ENCODE measurements at places on chromosomes 7 and 10.

- no peak for DNase-seq
Measured at GRCh38 chr10:78915190-78915518, 153.6 kb upstream of the ZMIZ1 start.

DNA sequence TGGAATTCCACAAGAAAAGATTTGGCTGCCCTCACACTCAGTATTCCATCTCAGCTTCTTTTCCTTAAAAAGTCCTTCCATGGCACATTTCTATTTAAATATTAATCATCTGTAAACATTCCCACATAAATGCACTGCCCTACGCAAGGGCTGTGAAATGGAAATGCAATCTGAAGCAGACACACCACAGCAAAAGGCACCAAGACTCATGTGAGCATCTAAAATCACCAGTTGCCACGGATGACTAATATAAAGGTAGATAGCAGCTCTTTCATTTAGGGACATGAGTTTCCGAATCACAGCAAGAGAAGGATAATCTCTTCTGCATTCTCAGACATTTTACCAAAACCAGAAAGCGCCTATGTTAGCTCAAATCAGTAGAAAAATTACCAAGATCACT, 31.6 kb downstream of the COA1 start:
- no peak for DNase-seq

DNA sequence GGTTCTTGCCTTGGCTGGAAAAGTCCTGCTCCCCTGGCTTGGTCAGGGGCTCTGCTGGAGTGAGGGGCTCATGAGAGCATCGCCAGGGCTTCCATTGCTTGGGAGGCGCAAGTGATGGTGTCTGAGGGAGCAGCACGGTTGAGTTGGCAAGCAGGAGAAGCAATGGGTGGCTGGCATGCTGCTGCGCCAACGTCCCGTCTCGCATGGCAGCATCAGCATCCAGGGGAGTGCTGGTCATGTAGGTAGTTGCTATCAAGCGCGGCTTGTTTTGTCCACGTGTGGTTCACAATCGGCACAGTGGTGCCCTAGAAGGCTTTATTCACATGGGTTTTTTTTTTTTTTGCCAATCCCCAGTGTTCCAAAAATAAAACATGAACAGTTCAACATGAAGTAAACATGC, 3.8 kb downstream of the PYROXD2 start:
- DNase-seq, result no peak

GRCh38 chr10:71595649-71596048, 123.9 kb downstream of the C10orf105 start:
- no peak for DNase-seq

DNA sequence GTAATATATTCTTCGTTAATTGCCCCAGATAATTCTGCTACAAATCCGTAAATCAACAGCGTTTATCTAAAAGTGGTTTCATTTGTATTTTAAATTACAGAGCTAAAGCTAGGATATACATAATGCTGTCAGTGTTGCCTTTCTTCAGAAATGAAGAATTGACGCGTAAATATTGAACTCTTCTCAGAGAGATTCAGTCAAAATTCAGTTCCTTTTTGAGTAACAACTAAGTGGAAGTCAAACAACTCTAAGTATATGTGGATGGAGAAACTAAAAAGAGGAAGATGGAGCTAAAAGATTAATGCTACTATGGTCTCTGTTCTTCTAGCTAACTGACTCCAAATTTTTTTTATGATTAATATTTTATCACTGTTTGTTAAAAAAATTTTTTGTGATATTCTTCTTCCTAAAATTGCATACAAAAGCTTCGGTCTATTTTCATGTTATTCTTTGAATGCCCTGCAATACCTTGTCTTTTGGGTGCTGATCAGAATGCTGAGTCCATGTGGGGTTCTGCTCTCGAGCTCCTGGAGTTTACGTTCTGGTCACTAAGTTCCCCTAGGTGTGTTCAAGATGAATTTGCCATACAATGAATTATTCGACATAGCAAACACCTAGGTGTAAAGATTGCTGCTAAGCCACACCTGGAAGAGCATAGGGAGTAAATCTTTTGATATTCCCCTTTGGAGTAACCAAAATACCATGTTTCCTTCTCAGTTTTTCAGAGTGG, 20.7 kb downstream of the MDFIC start:
- DNase-seq, result no peak

DNA sequence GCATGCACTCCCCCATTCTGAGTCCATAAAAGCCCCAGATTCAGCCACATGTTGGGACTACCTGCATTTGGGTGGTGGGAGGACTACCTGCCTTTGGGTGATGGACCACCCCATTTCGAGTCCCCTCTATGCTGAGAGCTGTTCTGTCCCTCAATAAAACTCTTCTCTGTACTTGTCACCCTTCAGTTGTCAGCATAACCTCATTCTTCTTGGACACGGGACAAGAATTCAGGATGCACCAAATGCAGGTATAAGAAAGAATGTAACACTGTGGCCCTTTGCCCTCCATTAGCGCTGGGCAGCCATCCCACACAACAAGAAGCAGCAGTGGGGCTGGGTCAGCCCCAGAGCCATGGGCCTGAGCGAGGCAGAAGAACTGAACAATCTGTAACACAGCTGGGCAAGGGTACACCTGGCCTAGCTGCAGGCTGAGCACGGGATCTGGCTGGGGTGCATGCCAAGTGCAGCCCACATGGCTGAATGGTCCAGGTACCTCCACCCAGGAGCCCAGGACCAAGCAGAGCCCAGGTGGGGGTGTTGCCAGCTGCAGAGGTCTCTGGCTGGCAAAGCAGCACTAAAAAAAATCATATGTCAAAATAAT, 1344.3 kb upstream of the LRRTM3 start:
- DNase-seq, result no peak

GRCh38 chr7:107833684-107834106, 30.7 kb upstream of the SLC26A3 start:
- DNase-seq, result peak; percentile 90

- peak; percentile 48 for DNase-seq
Measured at GRCh38 chr7:80478683-80479082, 33.2 kb downstream of the GNAT3 start.

GRCh38 chr10:76302961-76303630, 871.7 kb downstream of the LRMDA start:
- no peak for DNase-seq

DNA sequence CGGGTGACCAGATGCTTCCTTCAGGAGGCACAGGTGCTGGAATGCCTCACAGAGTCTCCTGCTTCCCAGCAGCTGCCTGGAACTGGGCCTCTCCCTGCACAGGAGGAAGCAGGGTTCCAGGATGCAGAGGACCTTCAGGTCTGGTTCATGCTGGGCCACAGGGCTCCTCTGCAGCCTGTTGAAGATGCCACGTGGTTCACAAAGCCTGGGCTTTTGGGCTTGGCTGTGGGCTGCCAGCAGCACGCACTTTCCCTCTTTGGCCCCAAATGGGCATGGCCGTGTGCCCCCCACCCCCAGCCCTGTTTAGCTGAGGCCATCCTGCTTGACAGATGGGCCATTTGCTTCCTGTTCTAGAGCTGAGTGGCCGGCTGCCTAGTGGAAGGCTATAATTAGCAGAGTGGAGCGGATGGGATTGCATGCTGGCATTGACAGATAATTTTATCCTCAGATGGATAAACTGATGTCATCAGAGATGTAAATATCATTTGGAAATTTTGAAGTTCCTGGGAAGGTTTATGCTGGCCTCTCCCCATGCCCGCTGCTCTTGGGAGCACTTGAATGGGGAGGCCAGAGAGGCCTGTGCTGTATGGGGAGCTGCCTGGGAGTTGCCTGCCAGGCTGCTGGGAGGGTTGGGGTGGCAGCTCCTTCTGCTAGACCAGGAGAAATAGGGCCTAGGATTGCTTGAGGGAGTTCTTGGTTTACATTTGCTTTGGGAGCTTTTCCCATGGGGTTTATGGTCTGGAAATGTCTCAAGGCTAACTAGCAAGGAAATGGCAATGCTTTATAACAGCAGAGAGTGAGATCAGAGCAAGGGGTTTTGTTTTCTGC, 28.2 kb downstream of the TSPAN15 start:
- DNase-seq, result no peak

GRCh38 chr7:153017223-153017622, 257.7 kb downstream of the ACTR3B start:
- DNase-seq, result no peak

- no peak for DNase-seq
Measured at GRCh38 chr10:57818522-57818921, 449.2 kb downstream of the IPMK start.

- no peak for DNase-seq
Measured at GRCh38 chr7:45885264-45885882, 2.9 kb upstream of the IGFBP1 start.
